ENCODE measurements at places on chromosomes 4 and X.

DNA sequence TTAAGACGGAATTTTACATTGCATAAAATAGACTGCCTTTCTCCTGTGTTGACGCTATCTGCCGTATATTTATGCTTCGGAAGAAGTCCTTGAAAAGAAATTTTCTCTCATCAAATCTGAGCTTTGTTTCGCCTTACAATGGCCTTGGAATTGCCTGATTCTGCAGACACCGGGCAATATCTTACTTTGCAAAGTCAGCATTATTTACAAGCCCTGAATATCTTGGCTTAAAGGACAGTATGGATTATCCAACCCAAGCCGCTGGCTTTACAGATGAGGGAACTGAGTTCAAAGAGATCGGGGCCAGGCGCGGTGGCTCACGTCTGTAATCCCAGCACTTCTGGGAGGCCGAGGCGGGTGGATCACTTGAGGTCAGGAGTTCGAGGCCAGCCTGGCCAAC, 1.1 kb upstream of the MANBA start:
- H3K36me3 ChIP-seq = no peaks in the 10 kb centered on the region
- DNase-seq = no peak
- H3K4me1 ChIP-seq = no peaks in the 10 kb centered on the region
- H3K4me3 ChIP-seq = no peak overlapping the region
- H3K27me3 ChIP-seq = no peaks in the 10 kb centered on the region
- H3K27ac ChIP-seq = no peak overlapping the region

- no peaks in the 10 kb centered on the region for H3K36me3 ChIP-seq
- H3K4me1 ChIP-seq = no peaks in the 10 kb centered on the region
- no peaks in the 10 kb centered on the region for H3K27me3 ChIP-seq
These were observed 97.6 kb downstream of the HMX1 start for GRCh38 chr4:8774071-8774470.

- H3K4me1 ChIP-seq = no peaks in the 10 kb centered on the region
- no peak overlapping the region for H3K27ac ChIP-seq
- no peaks in the 10 kb centered on the region for H3K36me3 ChIP-seq
- H3K27me3 ChIP-seq = no peaks in the 10 kb centered on the region
- DNase-seq = no peak
- no peak overlapping the region for H3K4me3 ChIP-seq
These were observed 67.7 kb upstream of the H2AZ1 start for GRCh38 chr4:100017637-100018310.

DNA sequence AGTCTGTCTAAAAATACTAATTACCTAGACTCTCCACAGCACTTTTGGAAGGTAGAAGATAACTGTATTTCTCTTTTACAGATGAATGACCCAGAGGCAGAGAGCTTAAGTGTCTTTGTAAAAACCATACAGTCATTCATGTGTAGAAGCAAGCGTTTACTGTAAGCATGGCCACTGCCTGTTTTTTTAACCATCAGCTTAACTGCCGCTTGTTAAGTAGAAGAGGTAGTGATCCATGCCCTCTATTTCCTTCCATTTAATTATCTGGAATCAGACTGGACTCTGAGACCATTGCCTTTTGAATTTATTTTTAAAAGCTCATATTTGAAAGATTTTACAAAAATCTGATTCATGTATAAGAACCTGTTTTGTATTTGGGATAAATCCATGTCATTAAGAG, 111.2 kb upstream of the TECRL start:
- no peaks in the 10 kb centered on the region for H3K27me3 ChIP-seq
- H3K4me3 ChIP-seq = no peak overlapping the region
- no peaks in the 10 kb centered on the region for H3K4me1 ChIP-seq
- no peak for DNase-seq

Data from uterus (tissue), 4 donors.